ENCODE measurements at places on chromosomes 7 and 10.
A peak's percentile ranks its signal among the peaks of the same experiment; 100 is the strongest.

GRCh38 chr10:79262959-79263746 lies 84.1 kb upstream of the PPIF start:
- no peak for DNase-seq

GRCh38 chr7:44959433-44959951 lies 19.3 kb downstream of the MYO1G start:
- no peak for DNase-seq

GRCh38 chr7:9349625-9350024 lies 916.2 kb downstream of the NXPH1 start:
- no peak for DNase-seq

DNA sequence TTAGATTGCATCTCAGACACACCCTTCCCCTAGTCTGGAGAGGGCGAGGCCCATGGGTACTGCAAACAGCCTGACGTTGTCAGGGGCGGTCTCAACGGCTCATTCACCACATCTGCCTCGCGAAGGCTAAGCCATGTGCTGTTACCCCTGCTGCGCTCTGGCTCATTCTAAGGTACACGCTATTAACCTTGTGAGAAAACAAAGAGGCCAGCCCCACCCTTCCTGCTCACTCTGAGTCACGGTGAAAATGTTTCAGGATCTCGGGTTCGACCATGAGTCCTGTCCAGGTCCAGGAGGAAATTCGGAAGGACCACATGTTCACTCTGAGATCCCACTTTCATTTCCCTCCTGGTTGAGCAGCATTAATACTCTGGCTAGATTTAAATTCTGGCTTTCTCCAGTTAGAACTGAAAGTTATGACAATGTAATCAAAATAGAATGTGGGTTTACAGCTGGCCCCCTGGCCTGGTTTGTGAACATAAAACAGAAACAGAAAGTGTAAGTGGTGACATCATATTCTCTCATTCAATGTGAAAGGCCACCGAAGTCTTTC lies 55.2 kb downstream of the EGFR start:
- peak; percentile 7 for DNase-seq

- no peak for DNase-seq
Measured at GRCh38 chr7:35420656-35421055, 166.8 kb upstream of the TBX20 start.

- DNase-seq = no peak
Measured at GRCh38 chr10:3494131-3494837, 290.7 kb downstream of the KLF6 start.

DNA sequence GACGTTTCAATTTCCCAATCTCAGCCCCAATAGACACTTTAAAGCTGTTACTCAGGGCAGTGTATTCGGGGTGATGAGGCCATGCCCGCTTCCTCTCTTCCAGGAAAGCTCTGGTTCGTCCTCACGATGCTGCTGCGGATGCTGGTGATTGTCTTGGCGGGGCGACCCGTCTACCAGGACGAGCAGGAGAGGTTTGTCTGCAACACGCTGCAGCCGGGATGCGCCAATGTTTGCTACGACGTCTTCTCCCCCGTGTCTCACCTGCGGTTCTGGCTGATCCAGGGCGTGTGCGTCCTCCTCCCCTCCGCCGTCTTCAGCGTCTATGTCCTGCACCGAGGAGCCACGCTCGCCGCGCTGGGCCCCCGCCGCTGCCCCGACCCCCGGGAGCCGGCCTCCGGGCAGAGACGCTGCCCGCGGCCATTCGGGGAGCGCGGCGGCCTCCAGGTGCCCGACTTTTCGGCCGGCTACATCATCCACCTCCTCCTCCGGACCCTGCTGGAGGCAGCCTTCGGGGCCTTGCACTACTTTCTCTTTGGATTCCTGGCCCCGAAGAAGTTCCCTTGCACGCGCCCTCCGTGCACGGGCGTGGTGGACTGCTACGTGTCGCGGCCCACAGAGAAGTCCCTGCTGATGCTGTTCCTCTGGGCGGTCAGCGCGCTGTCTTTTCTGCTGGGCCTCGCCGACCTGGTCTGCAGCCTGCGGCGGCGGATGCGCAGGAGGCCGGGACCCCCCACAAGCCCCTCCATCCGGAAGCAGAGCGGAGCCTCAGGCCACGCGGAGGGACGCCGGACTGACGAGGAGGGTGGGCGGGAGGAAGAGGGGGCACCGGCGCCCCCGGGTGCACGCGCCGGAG lies 2.6 kb downstream of the GJD4 start:
- no peak for DNase-seq

- DNase-seq = no peak
Measured at GRCh38 chr7:5431560-5432015, 8.0 kb upstream of the TNRC18 start.

DNA sequence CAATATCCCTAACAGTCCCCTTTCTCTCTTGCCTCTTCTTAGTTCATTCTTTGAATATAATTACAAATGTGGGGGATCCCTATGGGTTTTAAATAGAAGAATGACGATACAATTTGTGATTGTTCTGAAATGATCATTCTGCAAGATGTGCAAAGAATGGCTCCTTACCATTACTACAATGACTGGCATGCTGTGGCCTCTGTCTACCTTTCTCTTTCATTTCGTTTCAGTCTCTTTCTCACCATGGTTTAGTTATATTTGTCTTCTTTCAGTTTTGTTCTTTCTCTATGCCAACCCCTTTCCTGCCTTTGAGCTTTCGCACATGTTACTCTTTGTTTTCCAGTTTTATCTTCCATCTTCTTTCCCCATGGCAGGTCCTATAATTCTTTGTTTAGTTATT lies 176.5 kb downstream of the SUGCT start:
- no peak for DNase-seq

DNA sequence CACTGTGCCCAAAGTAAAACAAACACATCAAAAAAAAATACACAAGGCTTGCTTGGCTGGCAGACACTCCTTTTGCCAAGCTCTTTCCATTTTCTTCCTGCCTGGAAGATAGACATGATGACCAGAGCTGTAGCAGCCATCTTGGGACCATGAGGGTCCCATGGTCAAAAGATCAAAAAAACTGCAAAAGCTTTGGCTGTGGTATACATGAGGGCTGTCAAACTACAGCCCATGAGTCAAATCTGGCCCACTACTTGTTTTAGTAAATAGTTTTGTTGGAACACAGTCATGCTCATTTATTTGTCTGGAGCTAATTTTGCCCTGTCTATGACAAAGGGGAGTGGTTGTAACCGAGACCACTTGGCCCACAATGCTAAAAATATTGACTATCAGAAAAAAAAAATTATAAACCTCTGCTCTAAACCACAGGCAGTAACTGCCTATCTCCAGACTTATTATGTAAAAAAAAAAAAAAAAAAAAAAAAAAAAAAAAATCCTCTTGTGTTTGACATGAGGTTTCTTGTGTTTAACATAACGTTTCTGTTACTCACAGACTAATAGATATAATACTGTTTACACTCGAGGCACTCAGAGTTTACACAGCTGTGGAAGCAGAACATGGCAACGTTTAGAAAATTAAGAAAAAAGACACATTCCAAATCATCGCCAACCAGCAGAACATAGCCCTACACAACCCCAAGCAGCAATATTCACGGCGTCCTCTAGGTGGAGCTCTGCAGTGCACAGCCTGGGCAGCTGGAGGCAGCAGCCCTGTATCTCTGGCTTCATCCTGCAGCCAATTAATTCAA lies 36.9 kb downstream of the ASB13 start:
- peak; percentile 79 for DNase-seq

DNA sequence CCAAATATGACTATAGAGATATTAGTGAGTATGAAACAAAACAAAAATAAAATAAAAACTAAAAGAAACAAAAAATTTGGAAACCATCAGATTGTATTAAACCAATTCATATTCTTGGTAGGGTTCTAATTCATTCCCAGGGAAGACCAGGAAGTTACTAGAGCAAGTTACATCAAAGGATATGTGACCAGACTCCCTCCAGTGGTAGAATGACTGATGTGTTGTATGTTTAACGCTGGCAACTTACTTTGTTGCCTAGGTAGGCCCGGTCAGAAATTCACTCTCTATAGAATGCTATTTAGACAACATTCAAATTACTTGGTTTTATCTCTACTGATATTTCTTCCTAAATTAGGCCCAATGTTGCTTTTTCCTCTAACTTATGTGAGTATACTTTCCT lies 5.2 kb downstream of the PHYHIPL start:
- no peak for DNase-seq

GRCh38 chr7:47288060-47288459 lies 293.9 kb downstream of the TNS3 start:
- no peak for DNase-seq

Data from activated T-cell treated with anti-CD3 and anti-CD28 coated beads for 24 hours (primary cell).